ENCODE measurements at places on chromosomes 6 and 20.

- no peaks in the 10 kb centered on the region for H3K27me3 ChIP-seq
- DNase-seq: no peak
- H3K27ac ChIP-seq: no peak overlapping the region
Measured at GRCh38 chr20:41357424-41358163, 9.0 kb downstream of the EMILIN3 start.

DNA sequence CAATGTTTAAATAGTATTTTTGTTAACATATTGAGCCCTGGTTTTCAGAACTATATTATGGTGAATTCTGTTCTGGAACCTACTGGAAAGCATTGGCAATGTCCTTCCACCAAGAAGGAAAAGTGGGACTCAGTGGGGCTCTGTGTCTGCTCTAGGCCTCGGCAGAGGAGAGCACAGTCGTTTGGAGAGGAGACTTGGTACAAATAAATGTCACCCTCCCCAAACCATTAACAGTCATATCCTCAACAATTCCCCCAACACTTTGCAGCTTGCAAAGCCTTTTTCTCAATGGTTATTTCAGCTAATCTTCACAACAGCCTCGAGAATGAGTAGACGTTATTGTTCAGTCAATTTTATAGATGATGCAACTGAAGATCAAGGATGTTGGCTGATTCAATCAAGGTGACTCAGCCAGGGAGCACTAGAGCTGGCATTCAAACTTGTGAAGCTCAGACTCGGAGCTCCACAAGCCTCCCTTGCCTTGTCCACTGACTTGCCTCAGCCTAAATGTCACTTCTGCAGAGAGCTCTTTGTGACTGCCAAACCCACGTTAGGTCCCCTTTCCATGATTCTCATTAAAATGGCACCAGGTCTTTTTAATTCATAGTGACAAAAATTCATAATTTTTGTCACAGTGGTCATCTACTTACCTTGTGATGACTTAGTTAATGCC lies 60.6 kb downstream of the TOX2 start:
- H3K27me3 ChIP-seq: no peaks in the 10 kb centered on the region
- no peak overlapping the region for H3K27ac ChIP-seq
- no peaks in the 10 kb centered on the region for H3K36me3 ChIP-seq
- no peak overlapping the region for H3K4me3 ChIP-seq
- DNase-seq: peak; percentile 60
- no peaks in the 10 kb centered on the region for H3K4me1 ChIP-seq

DNA sequence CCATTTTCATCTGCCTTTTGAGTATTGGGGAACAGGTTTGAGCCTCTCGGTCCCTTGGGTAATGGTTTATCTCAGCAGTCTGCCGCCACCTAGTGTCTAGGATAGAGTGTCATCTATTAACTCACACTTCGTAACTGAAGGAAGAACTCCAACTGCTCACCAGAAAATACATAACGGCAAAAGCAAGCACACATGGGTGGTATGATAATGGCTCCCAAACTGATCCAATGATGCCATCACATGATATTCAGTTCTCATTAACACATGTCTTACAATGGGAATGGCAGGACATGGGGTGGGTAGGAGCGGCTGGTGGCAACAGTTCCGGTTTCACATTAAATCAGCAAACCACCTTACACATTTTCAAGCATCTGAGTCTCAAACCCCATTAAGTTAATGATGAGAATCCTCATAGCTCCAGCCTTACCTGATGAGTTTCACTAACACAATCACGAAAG lies 110.7 kb upstream of the PHACTR1 start:
- no peaks in the 10 kb centered on the region for H3K27me3 ChIP-seq
- H3K27ac ChIP-seq: no peak overlapping the region
- peak; percentile 73 for DNase-seq

GRCh38 chr6:15770347-15771143 lies 107.7 kb upstream of the DTNBP1 start:
- peaks cover 6% of the 10 kb centered on the region for H3K4me1 ChIP-seq
- H3K4me3 ChIP-seq: no peak overlapping the region
- H3K27ac ChIP-seq: no peak overlapping the region
- H3K27me3 ChIP-seq: no peaks in the 10 kb centered on the region
- no peaks in the 10 kb centered on the region for H3K36me3 ChIP-seq
- peak; percentile 69 for DNase-seq

GRCh38 chr20:31679357-31680285 lies 41.9 kb downstream of the COX4I2 start:
- peaks cover 54% of the 10 kb centered on the region for H3K4me1 ChIP-seq
- peaks cover 70% of the 10 kb centered on the region for H3K36me3 ChIP-seq
- H3K27me3 ChIP-seq: no peaks in the 10 kb centered on the region
- H3K27ac ChIP-seq: peak overlapping the region; percentile 70

GRCh38 chr6:56040223-56040622 lies 164.8 kb upstream of the BMP5 start:
- peak; percentile 63 for DNase-seq
- H3K4me1 ChIP-seq: peaks cover 1% of the 10 kb centered on the region
- H3K4me3 ChIP-seq: peak overlapping the region; percentile 29

GRCh38 chr20:57835588-57836455 lies 126.0 kb upstream of the PMEPA1 start:
- H3K4me3 ChIP-seq: no peak overlapping the region
- H3K4me1 ChIP-seq: peaks cover 1% of the 10 kb centered on the region
- H3K36me3 ChIP-seq: no peaks in the 10 kb centered on the region

GRCh38 chr6:72316675-72317380 lies 305.0 kb upstream of the KCNQ5 start:
- no peaks in the 10 kb centered on the region for H3K27me3 ChIP-seq
- no peak overlapping the region for H3K4me3 ChIP-seq
- H3K36me3 ChIP-seq: no peaks in the 10 kb centered on the region
- no peaks in the 10 kb centered on the region for H3K4me1 ChIP-seq
- no peak for DNase-seq

- DNase-seq: no peak
- peaks cover 4% of the 10 kb centered on the region for H3K27me3 ChIP-seq
- H3K27ac ChIP-seq: peak overlapping the region; percentile 88
- H3K4me1 ChIP-seq: peaks cover 42% of the 10 kb centered on the region
Measured at GRCh38 chr6:44660561-44661220, 273.2 kb downstream of the CDC5L start.

DNA sequence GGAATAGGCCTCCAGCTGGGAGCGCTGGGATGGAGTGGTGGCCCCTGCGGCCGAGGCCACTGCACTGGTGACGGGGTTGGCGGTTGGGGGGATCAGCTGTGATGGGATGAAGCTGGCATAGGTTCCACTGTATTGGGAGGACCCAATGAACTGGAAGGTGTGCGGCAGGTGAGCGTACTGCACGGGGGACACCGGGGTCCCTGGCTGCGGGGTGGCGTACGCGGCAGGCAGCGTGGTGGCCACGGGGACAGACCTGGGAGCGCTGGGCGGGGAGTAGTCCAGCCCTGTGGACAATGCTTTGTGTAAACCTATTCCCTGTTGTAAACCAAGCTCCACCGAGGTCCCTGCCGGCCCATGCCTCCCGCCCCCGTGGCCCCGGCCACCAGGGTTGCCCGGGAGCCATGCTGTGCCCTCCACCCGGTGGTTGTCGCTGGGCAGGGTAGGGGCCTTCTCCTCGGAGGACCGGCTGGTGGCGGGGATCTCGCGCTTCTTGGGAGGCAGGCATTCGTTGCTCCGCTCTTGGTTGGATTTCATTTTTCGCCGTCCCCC lies 89.5 kb downstream of the GMPR start:
- H3K4me1 ChIP-seq: peaks cover 13% of the 10 kb centered on the region
- H3K4me3 ChIP-seq: no peak overlapping the region
- peaks cover 20% of the 10 kb centered on the region for H3K36me3 ChIP-seq
- no peak for DNase-seq
- H3K27ac ChIP-seq: no peak overlapping the region

DNA sequence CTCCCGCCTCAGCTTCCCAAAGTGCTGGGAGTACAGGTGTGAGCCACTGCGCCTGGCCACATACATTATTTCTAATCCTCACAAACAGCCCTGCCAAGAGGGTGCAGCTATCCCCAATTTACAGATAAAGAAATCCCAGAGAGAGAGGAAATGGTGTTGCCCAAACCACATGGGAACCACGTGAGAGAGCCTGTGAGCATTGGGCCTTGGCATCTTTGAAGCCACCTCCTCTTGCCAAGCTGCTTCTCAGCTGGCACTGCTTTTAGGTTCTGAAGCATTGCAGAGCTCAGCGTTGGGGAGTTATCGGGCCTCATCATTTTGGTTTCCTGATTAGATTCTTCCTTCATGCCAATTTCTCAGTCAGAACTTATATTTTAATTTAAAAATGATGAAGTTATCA lies 80.3 kb downstream of the CTNNBL1 start:
- H3K27me3 ChIP-seq: no peaks in the 10 kb centered on the region
- no peaks in the 10 kb centered on the region for H3K4me1 ChIP-seq
- peaks cover 44% of the 10 kb centered on the region for H3K36me3 ChIP-seq
- no peak for DNase-seq

DNA sequence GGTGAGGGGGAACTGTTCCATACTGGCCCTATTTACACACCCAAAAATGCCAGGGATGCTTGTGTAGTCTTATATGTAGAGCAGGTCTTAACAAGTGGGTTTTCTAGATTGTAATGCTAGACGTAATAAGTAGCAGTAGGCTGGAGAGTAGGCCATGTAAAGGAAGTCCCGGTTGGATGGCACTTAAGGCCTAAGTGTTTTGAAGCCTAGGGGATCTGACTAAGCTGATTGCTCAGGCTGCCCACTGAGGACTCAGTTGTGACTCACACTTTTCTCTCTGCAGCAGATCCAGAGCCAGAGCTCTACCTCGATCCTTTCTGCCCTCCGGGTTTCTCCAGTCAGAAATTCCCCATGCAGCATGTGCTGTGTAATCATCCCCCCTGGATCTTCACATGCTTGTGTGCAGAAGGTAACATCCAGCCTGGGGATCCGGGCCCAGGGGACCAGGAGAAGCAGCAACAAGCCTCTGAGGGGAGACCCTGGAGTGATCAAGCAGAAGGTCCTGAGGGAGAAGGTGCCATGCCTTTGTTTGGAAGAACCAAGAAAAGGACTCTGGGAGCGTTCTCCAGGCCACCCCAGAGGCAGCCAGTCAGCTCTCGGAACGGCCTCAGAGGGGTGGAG lies 26.6 kb downstream of the ZNF133 start:
- peak overlapping the region; percentile 18 for H3K27ac ChIP-seq
- peaks cover 25% of the 10 kb centered on the region for H3K36me3 ChIP-seq
- no peak overlapping the region for H3K4me3 ChIP-seq
- H3K4me1 ChIP-seq: no peaks in the 10 kb centered on the region

GRCh38 chr6:129370268-129370916 lies 339.6 kb downstream of the ARHGAP18 start:
- no peaks in the 10 kb centered on the region for H3K36me3 ChIP-seq
- H3K27ac ChIP-seq: no peak overlapping the region
- peak overlapping the region; percentile 15 for H3K4me3 ChIP-seq
- H3K4me1 ChIP-seq: no peaks in the 10 kb centered on the region
- H3K27me3 ChIP-seq: no peaks in the 10 kb centered on the region

GRCh38 chr20:43352996-43353395 lies 104.7 kb upstream of the SRSF6 start:
- no peak overlapping the region for H3K27ac ChIP-seq
- no peak overlapping the region for H3K4me3 ChIP-seq
- no peaks in the 10 kb centered on the region for H3K4me1 ChIP-seq
- H3K36me3 ChIP-seq: no peaks in the 10 kb centered on the region
- no peaks in the 10 kb centered on the region for H3K27me3 ChIP-seq
- no peak for DNase-seq

DNA sequence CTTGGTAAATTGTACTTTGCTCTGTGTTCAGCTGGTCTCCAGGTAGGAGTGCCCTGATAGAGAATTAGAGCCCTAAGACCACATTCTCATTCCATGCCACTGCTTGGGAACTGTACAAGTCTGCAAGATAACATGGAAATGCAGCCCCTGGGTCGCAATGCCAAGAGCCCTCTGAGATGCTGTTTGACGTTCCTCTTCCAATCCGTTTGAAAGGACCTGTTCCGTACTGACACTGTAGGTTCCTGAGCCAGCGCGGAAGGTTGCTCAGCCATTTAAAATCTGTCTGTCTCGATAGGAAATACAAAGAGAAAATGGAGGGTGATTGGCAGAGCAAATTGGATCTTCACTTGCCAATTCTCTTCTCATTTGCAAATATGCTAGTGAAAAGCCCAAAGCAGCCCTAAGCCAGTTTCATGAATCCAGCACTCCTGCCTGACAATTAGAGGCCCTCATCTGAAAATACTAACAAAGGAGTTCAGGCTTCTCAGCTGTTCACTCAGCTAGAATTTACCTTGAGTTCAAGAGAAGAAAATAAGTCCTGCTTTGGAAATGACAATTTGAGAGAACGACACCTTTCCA lies 100.6 kb upstream of the AFDN start:
- H3K27ac ChIP-seq: no peak overlapping the region
- H3K36me3 ChIP-seq: no peaks in the 10 kb centered on the region
- H3K27me3 ChIP-seq: peaks cover 10% of the 10 kb centered on the region
- DNase-seq: no peak

- H3K36me3 ChIP-seq: no peaks in the 10 kb centered on the region
- peaks cover 8% of the 10 kb centered on the region for H3K4me1 ChIP-seq
- no peak overlapping the region for H3K4me3 ChIP-seq
Measured at GRCh38 chr6:87907521-87907920, 140.1 kb upstream of the SPACA1 start.

DNA sequence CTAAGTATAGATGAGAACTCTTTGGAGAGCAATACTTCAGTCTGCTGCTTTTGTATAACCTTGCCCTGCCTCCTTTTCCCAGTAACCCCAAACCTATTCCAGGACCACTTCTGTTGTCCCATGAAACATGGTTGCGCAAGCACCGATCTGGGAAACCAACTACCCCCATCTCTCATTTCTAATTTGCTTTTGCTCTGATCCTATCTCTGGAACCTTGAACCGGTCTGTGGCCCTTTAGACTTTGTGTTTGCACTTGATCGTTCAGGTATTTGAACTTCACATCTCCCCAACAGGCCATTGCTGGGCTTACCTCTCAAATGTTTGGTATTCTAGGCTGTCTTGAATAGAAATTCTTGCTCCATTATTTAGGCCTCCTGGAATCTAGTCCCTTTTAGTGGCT lies 25.0 kb downstream of the L3MBTL3 start:
- no peak for DNase-seq
- no peak overlapping the region for H3K4me3 ChIP-seq
- H3K27me3 ChIP-seq: no peaks in the 10 kb centered on the region
- no peaks in the 10 kb centered on the region for H3K36me3 ChIP-seq
- no peaks in the 10 kb centered on the region for H3K4me1 ChIP-seq

- peak; percentile 85 for DNase-seq
- no peaks in the 10 kb centered on the region for H3K27me3 ChIP-seq
- no peak overlapping the region for H3K4me3 ChIP-seq
- H3K27ac ChIP-seq: no peak overlapping the region
- no peaks in the 10 kb centered on the region for H3K36me3 ChIP-seq
- H3K4me1 ChIP-seq: no peaks in the 10 kb centered on the region
Measured at GRCh38 chr20:12152996-12153395, 235.3 kb downstream of the BTBD3 start.

- H3K4me1 ChIP-seq: peaks cover 15% of the 10 kb centered on the region
- H3K27me3 ChIP-seq: no peaks in the 10 kb centered on the region
- H3K4me3 ChIP-seq: no peak overlapping the region
- H3K36me3 ChIP-seq: no peaks in the 10 kb centered on the region
- no peak overlapping the region for H3K27ac ChIP-seq
Measured at GRCh38 chr20:53898556-53898931, 171.8 kb downstream of the BCAS1 start.

- no peaks in the 10 kb centered on the region for H3K27me3 ChIP-seq
- no peak overlapping the region for H3K27ac ChIP-seq
- H3K4me3 ChIP-seq: no peak overlapping the region
- DNase-seq: no peak
- H3K4me1 ChIP-seq: no peaks in the 10 kb centered on the region
Measured at GRCh38 chr6:138869398-138869797, 73.5 kb downstream of the ECT2L start.
